ENCODE measurements at places on chromosomes 13 and 19.

DNA sequence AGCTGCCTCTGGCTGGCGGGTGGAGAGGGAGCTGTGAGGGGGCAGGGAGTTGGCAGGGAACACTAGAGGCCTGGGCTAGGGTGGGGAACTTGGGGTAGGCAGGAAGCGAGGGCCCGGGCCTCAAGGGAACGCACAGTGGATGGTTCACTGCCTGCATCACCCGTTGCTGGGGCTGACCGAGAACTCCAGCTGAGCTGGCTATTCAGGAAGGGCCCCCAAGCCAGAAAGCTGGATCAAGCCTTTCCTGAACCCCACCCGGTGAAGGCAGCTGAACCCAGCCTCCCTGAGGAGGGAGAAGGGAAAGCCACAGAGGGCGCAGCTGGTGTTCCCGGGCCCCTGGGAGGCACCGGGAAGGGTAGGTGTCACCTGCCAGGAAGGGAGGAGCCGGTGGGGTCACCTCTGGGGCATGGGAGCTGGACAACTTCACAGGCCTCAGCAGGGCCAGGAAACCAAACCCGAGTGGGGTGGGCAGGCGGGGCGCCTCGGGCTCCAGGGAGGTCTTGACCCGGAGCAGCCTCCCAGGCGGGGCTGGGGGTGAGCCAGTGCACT lies 13.9 kb downstream of the PALM start:
- no peak for DNase-seq

GRCh38 chr13:82569581-82569980 lies 1312.7 kb downstream of the SLITRK1 start:
- no peak for DNase-seq

DNA sequence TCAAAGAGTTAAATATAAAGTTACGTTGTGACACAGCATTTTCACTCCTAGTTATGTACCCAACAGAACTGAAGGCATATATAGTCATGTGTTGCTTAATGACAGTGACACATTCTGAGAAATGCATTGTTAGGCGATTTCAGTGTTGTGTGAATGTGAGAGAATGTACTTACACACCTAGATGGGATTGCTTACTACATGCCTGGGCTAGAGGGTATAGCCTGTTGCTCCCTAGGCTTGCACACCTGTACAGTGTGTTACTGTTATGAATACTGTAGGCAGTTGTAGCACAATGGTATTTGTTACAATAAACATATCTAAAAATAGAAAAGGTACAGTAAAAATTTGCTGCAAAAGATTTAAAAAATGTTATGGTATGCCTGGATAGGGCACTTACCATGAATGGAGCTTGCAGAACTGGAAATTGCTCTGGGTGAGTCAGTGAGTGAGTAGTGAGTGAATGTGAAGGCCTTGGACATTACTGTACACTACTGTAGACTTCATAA lies 89.2 kb downstream of the DHRS12 start:
- no peak for DNase-seq

- DNase-seq: peak; percentile 43
These were observed 122.9 kb downstream of the MYO16 start for GRCh38 chr13:108752276-108752675.

DNA sequence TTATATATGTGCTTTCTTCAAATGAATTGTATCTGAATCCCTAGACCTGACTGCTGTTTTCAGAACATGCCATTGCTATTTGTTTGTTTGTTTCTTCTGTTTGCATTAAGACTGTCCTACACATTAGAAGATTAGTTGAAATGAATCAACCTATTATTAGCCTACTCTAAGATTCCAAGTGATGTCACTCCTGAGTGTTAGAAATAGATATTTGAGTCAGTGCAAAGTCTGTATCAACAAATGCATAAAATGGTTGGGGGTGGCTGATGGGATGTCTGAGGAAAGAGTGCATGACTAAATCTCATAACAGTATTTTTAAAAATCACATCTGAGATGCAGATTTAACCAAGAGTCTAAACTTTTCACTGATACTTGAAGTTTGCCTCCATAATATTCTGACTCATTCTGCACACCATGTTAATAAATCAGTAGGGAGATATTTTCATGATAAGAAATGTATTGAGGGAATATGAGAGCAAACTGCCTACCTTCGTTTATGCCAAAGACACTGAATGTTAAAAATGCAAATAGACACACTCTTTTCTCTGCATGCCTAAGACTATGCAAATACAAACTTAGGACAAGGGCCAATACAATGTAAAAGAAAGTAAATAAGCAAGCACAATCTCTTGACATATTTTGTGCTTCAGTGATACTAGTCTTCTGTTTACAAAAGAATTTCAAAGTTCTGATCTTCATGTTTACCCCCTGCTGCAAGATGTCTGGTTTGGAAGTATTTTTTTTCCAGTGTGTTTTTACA lies 253.3 kb downstream of the LIG4 start:
- no peak for DNase-seq

DNA sequence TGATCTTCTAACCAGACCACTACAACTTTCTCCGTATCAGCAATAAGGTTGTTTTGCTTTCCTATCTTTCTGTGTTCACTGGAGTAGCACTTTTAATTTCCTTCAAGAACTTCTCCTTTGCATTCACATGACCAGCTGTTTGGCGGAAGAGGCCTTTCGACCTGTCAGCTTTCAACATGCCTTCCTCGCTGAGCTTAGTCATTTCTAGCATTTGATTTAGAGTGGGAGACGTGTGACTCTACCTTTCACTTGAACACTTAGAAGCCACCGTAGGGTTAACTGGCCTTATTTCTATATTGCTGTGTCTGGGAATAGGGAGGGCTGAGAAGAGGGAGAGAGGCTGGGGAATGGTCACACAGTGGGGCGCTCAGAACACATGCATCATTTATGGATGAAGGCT lies 104.7 kb downstream of the TUBGCP3 start:
- no peak for DNase-seq

GRCh38 chr19:50663482-50663790 lies 14.2 kb downstream of the C19orf81 start:
- no peak for DNase-seq

DNA sequence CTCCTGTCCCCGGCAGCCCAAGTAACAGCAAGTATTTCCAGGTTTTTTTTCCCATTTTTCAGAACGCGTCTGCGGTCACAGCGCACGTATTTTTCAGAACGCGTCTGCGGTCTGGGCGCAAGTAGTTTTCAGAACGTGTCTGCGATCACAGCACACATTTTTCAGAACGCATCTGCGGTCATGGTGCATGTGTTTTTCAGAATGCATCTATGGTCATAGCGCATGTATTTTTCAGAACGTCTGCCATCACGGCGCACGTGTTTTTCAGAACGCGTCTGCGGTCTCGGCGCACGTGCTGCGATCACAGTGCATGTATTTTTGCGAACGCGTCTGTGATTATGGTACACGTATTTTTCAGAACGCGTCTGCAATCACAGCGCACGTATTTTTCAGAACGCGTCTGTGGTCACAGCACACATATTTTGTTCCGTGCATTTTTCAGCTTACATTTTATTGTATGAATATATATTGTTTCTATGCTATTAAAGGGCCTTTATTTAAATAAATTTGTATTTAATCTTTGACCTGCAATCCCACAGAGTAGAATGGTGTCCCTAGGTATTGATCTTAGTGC lies 19.7 kb downstream of the ATP4B start:
- no peak for DNase-seq

- DNase-seq: no peak
These were observed 1091.8 kb downstream of the PCDH9 start for GRCh38 chr13:66138172-66138811.
